ENCODE measurements at places on chromosomes 12 and 14.

GRCh38 chr12:20018406-20018805, 349.9 kb upstream of the PDE3A start:
- no peak for DNase-seq

GRCh38 chr12:120262852-120263747, 2.4 kb downstream of the PXN start:
- DNase-seq = no peak

DNA sequence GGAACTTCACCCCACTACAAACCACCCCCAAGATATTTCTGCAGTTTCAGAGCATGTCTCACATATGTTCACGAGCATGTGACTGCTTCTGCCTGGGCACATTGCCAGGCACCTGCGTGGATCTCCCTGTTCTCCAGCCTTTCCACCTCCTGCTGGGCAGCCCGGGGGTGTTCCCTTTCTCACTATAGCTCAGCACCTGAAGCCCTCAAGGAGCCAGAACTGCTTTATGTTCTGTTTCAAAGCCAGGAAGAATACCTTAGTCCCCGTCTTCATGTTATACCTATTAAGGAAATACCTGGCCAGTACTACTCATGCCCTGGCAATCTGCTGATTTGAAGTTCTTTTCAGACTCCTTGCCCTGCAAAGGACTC, 4.2 kb upstream of the FGF6 start:
- DNase-seq = no peak

GRCh38 chr14:89164168-89165073, 252.6 kb downstream of the FOXN3 start:
- no peak for DNase-seq

GRCh38 chr12:22121224-22121623, 75.2 kb downstream of the CMAS start:
- no peak for DNase-seq
